ENCODE measurements at places on chromosomes 1 and 21.
A peak's percentile ranks its signal among the peaks of the same experiment; 100 is the strongest.

DNA sequence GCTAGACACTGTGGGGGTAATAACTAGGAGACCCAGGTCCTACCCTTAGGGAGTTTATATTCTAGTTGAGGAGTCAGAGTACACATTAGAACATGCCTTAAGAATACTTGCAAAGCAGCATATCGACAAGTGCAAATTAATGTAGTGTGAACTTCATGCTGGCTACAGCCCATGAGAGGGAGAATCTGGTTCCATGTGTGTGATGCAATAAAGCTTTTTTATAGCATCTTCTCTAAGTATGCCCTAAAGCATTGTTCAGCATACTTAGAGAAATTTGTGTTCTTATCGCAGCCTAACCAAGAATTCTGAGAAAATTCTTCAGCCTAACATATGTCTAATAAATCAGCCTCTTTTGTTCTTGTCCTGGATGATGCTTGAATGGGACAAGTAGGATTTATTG lies 95.5 kb downstream of the SDCCAG8 start:
- no peak for DNase-seq

DNA sequence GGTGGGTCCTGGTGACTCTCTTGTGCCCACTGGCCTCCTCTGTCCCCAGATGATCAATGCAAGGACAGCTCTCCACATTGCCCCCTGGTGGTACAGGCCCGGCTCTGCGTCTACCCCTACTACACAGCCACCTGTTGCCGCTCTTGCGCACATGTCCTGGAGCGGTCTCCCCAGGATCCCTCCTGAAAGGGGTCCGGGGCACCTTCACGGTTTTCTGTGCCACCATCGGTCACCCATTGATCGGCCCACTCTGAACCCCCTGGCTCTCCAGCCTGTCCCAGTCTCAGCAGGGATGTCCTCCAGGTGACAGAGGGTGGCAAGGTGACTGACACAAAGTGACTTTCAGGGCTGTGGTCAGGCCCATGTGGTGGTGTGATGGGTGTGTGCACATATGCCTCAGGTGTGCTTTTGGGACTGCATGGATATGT lies 10.8 kb downstream of the ADAMTSL4 start:
- DNase-seq: peak; percentile 76

GRCh38 chr1:56024155-56024554 lies 555.2 kb downstream of the PLPP3 start:
- no peak for DNase-seq

GRCh38 chr1:246638941-246639655 lies 72.8 kb downstream of the CNST start:
- DNase-seq: no peak

GRCh38 chr1:98556521-98557158 lies 104.9 kb upstream of the SNX7 start:
- DNase-seq: no peak

- DNase-seq: no peak
These were observed 100.5 kb downstream of the PKN2 start for GRCh38 chr1:88784551-88784950.

GRCh38 chr1:3109355-3109754 lies 40.4 kb downstream of the PRDM16 start:
- DNase-seq: no peak

DNA sequence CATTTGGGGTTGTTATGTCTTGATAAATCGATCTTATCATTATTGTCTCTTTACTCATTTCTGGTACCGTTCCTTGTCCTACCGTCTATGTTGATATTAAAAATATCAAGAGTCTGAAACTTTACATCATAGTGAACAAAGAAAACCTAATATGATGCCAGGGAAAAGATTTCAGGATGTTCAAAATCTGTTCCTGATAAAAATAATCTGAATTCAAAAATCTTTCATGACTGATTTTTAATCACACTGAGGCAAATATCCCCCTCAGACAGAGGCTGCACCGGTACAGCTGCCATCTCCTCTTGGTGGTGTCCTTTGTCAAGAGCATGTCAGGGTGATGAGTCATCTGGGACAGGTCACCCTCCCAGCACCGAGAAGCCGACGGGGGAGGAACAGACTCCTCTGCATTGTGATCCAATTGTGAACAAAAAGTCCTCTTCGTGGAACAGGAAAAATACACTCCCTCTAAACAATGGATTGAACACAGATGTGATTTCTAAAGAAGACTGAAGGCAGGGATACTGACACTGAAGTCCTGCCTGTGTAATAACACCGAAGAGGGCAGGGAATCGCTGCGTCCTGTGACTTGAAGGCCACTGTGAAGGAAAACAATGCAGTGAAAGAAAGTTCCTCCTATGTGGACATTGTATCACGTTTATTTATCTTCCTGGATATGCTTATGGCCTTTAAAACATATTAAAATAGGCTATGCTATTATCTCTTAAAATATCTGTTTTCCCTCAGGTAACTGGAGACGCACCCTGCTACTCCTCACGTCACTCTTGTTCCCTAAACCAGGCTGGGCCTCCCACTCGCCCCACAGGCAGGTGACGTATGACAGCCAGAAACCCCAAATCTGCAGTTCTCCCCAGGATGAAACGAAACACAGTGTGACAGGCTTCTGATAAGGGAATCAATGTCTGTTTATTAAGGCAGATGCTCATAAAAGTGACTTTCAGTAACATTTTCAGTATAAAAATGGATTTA lies 4.3 kb upstream of the SPATC1L start:
- no peak for DNase-seq

- peak; percentile 36 for DNase-seq
These were observed 16.1 kb downstream of the DIPK1A start for GRCh38 chr1:92944901-92945747.

GRCh38 chr1:204837440-204838084 lies 33.1 kb upstream of the NFASC start:
- DNase-seq: no peak

- DNase-seq: no peak
These were observed 50.5 kb downstream of the CD2 start for GRCh38 chr1:116804736-116805135.

GRCh38 chr1:241702442-241703373 lies 50.6 kb downstream of the WDR64 start:
- DNase-seq: no peak

DNA sequence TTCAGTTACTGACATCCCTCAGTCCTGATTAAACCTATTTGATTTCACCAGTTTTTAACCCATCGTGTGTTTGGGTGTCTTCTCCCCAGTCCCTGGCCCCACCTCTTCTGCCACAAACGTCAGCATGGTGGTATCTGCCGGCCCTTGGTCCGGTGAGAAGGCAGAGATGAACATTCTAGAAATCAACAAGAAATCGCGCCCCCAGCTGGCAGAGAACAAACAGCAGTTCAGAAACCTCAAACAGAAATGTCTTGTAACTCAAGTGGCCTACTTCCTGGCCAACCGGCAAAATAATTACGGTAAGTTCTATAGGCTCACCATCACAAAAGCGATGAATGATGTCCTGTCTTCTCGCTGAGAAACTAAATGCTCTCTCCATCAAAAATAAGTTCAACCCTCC lies 28.7 kb downstream of the NBPF3 start:
- DNase-seq: no peak

DNA sequence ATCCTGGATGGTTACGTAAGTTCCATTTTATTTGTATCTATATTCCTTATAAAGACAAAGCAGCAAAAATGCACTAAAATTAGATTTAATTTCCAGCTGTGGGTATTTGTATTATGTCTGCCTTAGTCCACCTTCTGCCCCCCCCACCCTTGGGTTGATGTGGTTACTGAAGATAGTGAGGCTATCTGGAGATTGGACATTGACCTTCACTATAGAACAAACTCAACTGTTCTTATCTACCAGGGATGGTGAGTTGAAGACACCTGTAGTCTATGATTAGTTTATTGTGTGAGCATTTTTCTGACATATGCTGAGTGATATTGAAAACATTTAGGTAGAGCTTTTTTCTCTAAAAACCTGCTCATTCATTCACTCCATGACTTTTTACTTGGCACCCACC lies 122.2 kb downstream of the NFIA start:
- no peak for DNase-seq

DNA sequence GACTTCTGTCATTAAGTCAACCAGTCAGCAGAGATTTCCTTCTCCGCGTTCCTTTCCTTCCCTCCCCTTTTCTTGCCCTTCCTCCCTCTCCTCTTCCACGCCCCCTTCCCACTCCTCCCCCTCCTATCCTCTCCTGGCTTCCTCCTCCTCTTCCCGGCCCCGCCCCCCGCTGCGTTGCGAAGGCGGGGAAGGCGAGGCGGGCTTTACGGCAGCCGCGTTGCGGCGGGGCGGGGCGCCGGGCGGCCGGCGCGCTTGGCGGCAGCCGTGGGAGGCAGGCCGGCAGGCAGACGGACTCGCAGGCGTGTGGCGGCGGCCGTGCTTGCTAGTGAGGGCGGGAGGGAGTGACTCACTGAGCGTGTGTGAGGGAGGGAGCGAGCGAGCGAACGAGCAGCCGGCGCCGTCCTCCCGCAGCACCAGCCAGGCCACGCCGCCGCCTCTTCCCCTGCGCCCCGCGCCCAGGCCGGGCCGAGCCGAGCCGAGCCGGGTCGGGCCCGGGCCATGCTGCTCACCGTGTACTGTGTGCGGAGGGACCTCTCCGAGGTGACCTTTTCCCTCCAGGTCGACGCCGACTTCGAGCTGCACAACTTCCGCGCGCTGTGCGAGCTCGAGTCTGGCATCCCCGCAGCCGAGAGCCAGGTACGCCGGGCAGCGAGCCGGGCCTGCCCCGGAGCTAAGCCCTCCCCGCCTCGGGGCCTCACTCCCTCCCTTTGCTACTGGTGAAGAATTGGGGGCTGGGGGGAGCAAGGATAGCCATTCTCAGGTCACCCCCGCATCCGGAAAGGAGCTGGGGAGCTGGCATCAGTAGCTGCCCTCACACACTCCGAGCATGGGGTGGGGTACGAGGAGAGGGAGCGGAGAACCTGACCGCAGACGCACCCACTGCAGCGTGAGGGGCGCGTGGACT lies at the start of gene DDI2:
TSS of gene DDI2 (plus strand) at position 286 of the 904 bp plus-strand sequence. CDS start at position 499, 213 bp downstream.
- DNase-seq: peak; percentile 90
